ENCODE measurements at places on chromosomes 1 and 21.

GRCh38 chr1:178536844-178537371, 24.0 kb downstream of the TEX35 start:
- no peak for DNase-seq

GRCh38 chr1:162381941-162382750, 618 bp downstream of the C1orf226 start:
- no peak for DNase-seq

- no peak for DNase-seq
These were observed 6.6 kb downstream of the TNFRSF8 start for GRCh38 chr1:12069623-12070244.

GRCh38 chr1:63148825-63149645, 173.3 kb upstream of the FOXD3 start:
- DNase-seq: peak; percentile 62

- DNase-seq: no peak
These were observed 44.2 kb downstream of the OSBPL9 start for GRCh38 chr1:51661081-51661518.

- DNase-seq: no peak
These were observed 5.2 kb downstream of the PRDX1 start for GRCh38 chr1:45516465-45516864.

- DNase-seq: no peak
These were observed 306.5 kb downstream of the AJAP1 start for GRCh38 chr1:4960782-4961475.

DNA sequence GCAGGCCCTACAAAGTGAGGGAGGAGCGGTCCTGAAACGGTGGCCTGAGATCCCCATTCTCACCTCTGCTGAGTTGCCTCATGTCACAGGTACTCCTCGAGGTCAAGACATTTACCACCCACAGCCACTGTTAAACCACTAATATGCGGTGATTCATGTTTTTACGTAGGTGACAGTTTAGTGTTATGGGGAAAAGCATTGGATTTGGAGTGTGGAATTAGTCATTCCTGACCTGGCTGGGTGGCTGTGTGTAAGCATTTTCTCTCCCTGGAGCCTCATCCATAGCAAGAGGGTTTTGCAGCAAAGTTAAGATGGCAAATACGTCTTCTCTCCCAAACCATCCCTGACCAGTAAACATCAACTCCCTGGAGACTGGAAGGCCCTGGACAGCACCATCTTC, 57.8 kb upstream of the KCNJ6 start:
- DNase-seq: no peak

GRCh38 chr1:116571215-116571919, 541 bp upstream of the CD58 start:
- no peak for DNase-seq

- no peak for DNase-seq
These were observed 71.4 kb upstream of the CLDN14 start for GRCh38 chr21:36551321-36551720.

GRCh38 chr1:161864577-161864976, 98.5 kb downstream of the ATF6 start:
- DNase-seq: no peak

- peak; percentile 56 for DNase-seq
These were observed at the start of gene NPHS2 for GRCh38 chr1:179575497-179576314. Gene NPHS2 (minus strand): TSS chr1:179575948. CDS start chr1:179575864, 84 bp downstream.

DNA sequence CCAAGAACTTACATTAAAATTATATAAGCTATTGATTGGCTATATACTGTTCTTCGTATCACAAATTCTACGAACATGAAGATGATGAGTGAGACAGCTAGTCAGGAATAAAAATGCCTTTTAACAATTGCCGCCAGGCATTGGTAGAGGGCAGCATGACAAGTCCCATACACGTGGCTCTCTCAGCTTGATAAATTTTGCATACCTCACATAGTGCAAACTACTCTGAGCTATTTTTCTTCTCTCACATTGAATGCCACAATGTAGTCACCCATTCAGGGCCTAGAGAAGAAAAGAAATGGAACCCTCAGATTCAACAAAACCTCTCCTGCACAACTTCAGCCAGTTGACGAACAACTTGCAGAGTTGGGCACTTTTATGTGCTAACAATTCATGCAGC, 27.0 kb upstream of the FMO2 start:
- no peak for DNase-seq

DNA sequence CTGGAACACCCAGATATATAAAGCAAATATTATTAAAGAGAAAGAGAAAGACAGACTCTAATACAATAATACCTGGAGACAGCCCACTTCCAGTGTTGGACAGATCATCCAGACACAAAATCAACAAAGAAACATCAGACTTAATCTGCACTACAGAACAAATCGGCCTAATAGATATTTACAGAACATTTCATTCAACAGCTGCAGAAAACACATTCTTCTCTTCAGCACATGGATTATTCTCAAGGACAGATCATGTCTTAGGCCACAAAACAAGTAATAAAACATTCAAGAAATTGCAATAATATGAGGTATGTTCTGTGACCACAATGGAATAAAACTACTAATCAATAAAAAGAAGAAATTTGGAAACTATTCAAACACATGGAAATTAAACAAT, 398.3 kb upstream of the DUSP10 start:
- no peak for DNase-seq

DNA sequence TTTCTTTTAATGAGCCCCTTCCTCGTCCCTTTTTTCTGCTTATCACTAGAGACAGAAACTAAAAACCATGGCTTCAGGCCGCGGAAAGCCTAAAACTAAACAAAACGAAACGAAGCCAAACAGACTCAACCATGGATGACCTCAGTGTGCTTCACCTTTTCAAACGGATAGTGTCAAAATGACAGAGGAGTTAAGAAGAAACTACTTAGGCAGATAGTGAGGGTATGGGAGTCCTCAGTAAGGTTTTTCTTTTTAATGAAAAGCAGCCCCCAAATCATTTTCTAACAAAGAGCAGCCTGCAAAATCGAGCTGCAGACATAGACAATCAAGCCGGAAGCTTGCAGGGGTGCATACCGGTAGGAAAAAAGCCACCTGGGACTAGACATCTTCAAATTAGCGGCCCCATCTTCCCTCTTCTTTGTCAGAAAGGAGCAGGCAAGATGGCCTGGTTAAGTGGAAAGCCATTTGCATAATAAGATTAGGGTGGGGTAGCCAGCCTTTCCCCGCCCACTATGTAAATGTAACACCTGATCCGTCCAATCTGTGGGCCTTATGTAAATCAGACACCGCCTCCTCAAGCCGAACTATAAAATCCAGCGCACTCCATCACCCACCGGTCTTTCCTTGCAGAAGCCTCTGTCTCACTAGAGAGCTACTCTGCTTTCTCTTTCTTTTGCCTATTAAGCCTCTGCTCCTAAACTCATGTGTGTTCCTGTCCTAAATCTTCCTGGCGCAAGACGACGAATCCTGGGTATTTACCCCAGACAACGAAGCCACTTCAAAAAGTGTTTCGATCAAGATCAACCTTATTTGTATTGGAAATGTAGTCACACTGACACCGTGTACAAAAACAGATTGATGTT, 6.2 kb upstream of the ERO1B start:
- peak; percentile 60 for DNase-seq

GRCh38 chr1:40299366-40300248, 17.5 kb downstream of the COL9A2 start:
- DNase-seq: no peak

DNA sequence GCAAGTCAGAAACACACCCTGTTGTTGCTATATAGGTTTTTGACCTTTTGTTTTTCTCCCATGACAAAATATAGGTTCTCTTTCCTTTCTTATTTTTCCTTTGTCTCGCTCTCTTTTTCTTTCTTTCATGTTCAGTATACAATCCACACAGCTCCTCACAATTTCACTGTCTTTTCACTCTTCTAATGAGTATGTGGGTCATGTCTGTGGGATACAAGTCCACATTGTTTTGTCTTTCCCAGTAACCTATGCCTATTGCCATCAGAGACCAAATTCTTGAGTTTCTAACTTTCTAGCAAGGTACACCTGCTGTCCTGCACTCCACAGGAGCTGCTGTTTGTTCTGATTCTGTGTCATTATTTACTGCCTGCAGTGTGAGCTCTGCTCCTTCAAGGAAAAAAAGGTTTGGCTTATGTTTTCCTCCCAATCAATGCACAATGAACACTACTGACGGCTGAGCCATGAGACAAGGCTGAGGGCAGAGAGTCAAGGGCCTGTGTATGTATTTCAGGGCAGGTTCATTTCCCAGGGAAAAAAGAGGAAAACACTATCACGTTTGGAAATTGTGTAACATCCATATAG, 453.8 kb downstream of the NEGR1 start:
- DNase-seq: no peak

- peak; percentile 41 for DNase-seq
These were observed 442.9 kb upstream of the NEGR1 start for GRCh38 chr1:72724951-72725861.

- DNase-seq: no peak
These were observed 3.9 kb downstream of the SPEN start for GRCh38 chr1:15851210-15852035.

GRCh38 chr1:159008744-159009188, 941 bp upstream of the IFI16 start:
- no peak for DNase-seq

DNA sequence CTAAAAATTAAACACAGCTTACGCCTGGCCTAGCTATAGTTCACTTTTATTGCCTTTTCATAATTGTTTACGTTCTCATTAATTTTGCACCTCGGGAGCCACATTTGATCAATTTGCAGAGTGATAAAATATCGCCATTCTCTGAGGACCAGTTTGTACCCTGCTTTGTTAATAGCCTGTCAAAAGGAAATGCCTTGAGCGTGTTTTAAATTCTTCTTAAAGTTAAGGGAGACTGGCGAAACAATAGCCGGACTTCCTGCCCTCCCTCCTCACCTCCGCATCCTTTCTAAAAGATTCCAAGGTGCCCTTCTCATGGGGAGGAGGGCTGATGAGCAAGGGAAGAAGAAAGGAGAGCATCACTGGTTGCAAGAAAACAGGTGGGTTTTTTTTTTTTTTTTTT, 271.6 kb downstream of the KCNJ6 start:
- DNase-seq: no peak

GRCh38 chr1:180923021-180923841, 10.5 kb downstream of the KIAA1614 start:
- DNase-seq: peak; percentile 85

- no peak for DNase-seq
These were observed 5.6 kb downstream of the LYPLAL1 start for GRCh38 chr1:219179293-219179692.

- no peak for DNase-seq
These were observed 124.3 kb downstream of the DISC1 start for GRCh38 chr1:231750818-231751362.

DNA sequence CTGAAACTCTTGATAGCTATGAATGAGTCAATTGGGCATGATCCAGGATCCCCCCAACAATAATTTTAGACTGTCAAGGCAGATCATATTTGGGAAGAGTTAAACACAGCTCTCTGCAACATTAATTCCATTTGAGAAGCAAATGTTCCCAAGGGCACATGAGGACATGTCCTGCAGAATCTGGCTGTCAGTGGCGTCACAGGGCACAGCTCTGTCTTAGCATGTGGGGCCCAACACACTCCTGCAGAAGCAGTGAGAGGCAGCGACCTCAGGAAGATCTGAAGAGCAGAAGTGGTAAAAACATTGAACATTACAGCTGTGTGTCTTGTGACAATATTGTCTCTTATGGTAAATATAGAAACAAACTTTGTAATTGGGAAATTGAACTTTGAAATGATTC, 197.1 kb upstream of the PBX1 start:
- DNase-seq: no peak

DNA sequence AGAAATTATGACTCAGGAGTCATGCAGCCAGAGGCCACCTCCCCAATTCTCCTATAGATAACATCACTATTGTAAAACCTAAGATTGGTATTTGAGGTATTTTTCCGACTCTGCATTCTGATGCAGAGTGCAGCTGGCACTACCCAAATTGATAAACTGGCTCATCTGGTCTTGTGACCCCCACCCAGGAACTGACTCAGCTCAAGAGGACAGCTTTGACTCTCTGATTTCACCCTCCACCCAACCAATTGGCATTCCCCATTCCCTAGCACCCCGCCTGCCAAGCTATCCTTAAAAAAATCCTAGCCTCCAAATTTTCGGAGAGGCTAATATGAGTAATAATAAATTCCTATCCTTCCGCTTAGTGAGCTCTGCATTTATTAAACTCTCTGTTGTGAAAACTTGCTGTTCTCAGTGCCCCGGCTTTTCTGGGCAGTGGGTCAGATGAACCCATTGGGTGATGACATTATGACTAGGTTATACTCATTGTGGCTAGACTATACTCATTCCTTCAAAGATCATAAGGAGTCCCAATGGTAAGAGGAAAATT, 39.4 kb upstream of the EPS15 start:
- no peak for DNase-seq

DNA sequence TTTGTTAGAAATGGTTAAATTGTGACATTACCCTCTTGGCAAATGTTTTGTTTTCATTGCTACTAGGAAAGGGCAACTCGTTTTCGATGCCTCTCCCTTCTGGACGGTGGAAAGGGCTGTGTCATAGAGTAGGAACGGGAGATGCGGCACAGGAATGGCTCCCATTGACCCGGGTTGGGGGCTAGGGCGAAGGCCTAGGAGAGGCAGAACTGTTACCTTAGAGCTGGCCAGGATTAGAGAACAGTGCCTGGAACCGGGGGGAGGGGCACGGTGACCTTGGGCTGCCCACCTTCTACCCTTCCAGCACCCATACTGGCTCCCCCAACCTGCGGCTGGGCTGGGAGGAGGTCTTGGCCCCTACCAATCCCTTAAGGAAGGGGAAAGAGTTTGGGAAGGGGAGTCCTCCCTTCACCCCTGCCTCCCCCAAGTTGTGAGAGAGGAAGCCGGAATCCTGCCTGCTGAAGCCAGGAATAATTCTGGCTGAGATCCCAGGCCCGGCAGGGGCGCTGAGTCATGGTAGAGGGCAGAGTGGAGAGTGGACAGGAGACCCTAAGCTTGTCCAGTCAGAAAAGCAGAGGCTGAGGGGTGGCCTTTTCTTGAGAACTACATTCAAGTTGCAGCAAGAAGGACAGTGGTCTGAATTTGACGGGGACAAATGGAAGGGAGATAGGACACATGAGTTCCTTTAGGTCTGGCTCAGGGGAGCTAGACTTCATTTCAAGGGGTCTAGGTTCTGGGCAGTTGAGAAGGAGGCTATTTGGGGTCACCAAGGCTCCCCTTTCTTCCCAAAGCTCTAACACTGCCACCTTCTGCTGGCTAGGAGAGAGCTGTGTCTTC, 8.2 kb downstream of the LMNA start:
- DNase-seq: no peak

- DNase-seq: no peak
These were observed 467.8 kb downstream of the CAMTA1 start for GRCh38 chr1:7253118-7253480.

DNA sequence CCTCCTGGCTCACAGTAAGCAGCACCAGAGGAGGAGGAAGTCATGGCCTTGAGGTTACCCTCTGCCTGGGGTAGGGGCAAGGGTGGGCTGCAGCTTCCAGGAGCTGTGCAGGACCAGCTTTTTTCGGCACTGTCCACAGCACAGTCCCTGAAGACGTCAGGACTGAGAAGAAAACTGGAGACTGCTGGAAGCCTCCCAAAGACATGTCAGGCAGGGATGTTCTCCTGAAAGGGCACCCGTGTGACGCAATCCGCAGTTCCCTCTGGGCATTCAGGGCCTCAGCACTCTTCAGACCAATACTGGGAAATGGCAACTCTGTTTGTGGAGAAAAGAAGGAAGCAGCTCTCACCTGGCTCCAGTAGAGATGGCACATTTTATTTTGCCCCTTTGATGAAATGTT, 64.8 kb upstream of the TENT5C start:
- no peak for DNase-seq

GRCh38 chr21:42316891-42317290, 1.7 kb upstream of the TFF3 start:
- no peak for DNase-seq
